ENCODE measurements at places on chromosomes 7 and 10. TPM values are rescaled to one million over a fixed set of nuclear protein-coding genes. Genes with fewer than 3 reads are reported as not detected.

VENTX gene
- total RNA-seq = not detected

LAMTOR4 gene
- total RNA-seq = 120 TPM

CCL26 gene
- total RNA-seq = not detected

CCDC71L gene
- total RNA-seq = not detected

GRCh38 chr7:110835218-110835617 is 255.7 kb upstream of the LRRN3 start:
- DNase-seq = peak; percentile 18

DNA sequence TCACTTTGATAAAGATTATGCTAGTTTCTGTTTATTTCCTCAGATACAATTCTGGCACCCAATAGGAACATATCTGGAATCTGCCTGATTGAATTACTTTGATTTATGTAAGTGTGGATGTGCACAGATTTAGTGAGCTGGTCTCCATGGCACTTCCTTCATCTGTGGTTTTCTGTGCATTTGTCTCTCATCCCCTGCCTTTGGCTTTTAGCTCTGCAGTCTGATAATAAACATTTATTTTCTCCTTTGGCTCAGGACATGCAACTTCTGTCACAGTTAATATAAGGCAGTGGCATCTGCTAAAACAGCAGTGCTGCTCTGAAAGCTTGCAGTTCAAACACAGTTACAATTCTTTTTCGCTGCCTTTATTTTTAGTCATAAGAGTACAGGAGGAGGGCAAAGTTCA is 273.7 kb upstream of the CHRM2 start:
- no peak for DNase-seq

DNA sequence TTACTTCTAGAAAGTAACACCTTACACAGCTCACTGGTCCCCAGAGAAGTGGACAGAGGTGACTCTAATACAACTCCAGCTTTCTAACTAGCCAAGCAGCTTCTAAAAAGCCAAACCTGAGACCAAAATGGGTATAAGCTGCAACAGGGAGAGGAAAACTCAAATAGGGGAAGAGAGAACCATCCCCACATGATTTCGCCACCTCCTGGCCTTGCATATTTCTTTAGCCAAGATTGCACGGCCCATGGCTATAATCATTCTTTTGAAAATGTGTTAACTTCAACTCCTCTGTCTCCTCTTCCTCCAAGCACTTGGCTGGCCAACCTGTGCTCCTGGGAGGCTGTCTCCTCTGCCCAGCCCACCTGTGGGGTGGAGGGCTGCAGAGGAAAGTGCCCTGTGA is 28.7 kb downstream of the NUP42 start:
- DNase-seq = no peak

DNA sequence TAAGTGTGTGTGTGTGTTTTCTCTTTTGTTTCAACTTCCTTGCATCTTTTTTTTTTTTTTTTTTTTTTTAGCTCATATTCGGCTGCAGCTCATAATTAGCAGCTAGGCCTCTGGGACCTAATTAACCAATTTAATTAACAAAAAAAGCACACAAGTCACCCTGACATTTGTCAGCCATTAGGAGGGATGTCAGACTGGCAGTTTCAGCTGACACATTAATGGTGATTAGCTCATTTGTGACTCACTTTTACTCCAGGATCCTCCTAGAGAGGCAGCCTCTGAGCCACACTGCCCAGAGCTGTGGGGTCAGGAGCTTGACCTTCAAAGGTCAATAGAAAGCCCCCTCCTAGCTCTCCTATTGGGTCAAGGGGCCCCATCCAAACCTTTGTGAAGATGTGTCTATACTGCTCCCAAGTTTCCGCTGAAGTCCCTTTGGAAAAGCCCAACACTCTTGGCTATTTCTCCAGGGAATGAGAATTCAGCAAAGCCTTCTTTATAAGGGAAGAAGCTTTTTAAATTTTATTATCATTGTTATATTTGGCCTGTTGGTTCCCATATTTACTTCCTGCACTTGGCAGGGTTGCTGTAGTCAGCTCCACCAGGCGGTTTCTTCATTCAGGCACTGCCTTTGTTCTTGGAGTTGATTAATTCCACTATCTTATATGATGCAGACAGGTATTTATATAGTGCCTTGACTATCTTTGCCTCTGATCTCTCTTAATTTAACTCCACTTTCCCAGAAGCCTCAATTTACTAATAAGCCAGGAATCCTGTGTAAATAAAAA is 109.5 kb upstream of the HABP2 start:
- no peak for DNase-seq

- DNase-seq = no peak
Observed at GRCh38 chr10:27723436-27723835, 22.2 kb downstream of the MKX start.

- no peak for DNase-seq
Observed at GRCh38 chr7:152411389-152411788, 24.4 kb downstream of the KMT2C start.

GRCh38 chr10:100009793-100010676 is at the start of gene DNMBP:
TSS of gene DNMBP (minus strand) at chr10:100009947. CDS start at chr10:99972124, 37,823 bp downstream.
- peak; percentile 61 for DNase-seq

- DNase-seq = no peak
Observed at GRCh38 chr10:116336866-116337265, 12.6 kb downstream of the CCDC172 start.

All from HepG2 (cell line).